ENCODE measurements at places on chromosomes 7 and 10.

DNA sequence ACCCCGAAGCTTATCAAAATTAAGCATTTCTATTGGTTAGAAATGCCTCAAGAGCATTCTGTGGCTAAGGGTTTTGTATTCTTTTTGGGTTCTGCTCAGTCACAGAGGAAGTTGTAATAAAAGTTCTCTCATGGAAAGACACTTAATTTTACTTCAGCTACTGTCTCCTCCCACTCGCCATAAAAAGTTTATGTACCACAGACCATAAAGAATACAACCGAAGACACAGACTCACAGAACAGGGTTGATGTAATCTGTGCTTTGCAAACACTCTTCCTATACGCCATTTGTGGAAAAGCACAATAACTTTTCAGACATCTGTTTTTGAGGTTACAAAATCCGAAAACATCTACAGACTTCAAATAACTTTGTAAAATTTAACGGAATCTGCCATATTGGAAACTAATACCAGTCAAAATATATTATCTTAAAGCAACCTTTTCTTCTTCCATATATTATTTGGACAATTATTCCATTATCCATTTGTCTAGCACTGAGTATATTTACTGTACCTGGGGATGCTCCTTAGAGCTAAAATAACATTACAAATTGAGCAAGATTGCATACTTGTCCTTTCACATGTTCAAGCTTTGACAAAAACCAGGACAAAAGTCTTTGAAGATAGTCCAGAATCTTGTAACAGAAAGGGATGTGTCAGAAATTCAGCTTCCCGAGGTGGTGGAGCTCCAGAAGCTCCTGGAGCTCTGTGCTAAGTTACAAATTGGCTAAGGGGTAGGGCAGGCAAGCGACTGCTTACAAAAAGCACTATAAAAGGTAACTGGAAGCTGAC is 219.0 kb upstream of the MEOX2 start:
- no peak for DNase-seq

GRCh38 chr10:62264702-62265436 is 3.8 kb downstream of the RTKN2 start:
- peak; percentile 50 for DNase-seq

- no peak for DNase-seq
Observed at GRCh38 chr10:112658900-112659638, 212.1 kb downstream of the VTI1A start.

- DNase-seq = no peak
Observed at GRCh38 chr7:4749363-4749762, 26.1 kb upstream of the AP5Z1 start.

GRCh38 chr10:120981601-120982391 is 130.6 kb downstream of the WDR11 start:
- DNase-seq = no peak

- peak; percentile 77 for DNase-seq
Observed at GRCh38 chr10:62652114-62652513, 152.4 kb upstream of the ADO start.

- DNase-seq = no peak
Observed at GRCh38 chr10:121503587-121504051, 94.6 kb downstream of the FGFR2 start.

GRCh38 chr10:123761038-123761428 is 94.9 kb downstream of the GPR26 start:
- DNase-seq = no peak

DNA sequence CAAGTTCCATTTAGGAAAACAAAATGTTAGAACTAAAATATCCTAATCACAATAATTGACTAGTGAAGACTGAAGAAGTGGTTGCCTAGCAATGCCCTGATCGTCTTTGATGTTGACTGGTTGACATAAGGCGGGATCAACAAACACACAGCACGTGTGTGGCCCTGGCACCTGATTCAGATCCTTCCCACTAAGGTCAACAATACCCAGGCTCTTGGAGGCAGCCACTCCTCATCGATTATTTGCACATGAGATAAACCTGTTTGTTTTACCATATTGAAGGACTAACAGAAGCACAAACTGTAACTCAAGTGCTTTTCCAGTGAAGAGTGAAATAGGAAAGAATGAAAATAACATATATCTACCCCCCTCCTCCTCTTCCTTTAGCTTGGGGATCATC is 15.6 kb downstream of the FANK1 start:
- DNase-seq = no peak

- DNase-seq = no peak
Observed at GRCh38 chr7:78765943-78766729, 687.3 kb downstream of the MAGI2 start.

DNA sequence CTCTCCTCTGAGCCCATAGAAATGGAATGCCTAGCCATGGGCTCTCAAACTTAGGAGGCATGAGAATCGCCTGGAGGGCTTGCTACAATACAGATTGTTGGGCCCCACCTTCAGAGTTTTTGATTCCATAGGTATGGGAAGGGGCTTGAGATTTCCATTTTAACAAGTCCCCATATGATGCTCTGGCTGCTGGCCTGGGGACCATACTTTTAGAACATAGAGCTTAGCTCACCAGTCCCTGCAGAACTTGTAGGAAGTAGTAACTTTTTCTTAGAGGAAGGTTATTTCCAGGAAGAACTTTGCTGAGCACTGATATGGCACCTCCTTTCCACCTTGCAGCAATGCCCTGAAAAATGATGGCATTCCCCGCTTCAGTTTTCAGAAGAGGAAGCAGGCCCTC is 177.0 kb upstream of the ZMIZ1 start:
- no peak for DNase-seq

DNA sequence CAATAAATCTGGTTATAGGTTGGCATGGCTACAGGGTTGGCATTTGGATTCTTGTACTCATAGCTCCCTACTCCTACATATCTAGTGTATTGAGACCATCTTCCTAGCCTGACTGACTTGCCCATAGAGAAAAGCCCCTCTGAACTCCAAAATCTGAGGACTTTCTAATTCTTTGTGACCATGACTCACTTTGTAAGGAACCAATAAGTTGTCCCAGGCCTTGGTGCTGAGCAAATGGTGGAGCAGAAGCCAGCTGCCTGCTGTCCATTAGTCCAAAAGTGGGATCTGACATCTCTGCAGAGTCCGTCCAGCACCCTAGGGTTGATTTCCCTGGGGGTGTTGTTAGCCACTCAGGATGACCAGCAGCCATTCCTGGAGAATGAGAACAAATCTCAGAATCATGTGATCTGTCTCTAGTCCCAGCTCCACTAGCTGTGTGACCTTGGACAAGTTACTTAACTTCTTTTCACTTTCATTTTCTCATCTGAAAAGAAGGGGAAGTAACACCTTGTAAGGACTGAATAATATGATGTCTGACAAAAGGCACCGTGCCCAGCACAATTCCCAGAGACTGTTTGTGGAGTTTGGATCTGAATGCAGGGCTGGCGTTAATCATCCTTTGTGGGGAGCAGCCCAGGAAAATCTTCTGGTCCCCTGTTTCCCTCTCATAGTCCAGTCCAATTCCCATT is 44.1 kb downstream of the MTURN start:
- no peak for DNase-seq

GRCh38 chr10:92112462-92112861 is 178.4 kb downstream of the CPEB3 start:
- DNase-seq = no peak

DNA sequence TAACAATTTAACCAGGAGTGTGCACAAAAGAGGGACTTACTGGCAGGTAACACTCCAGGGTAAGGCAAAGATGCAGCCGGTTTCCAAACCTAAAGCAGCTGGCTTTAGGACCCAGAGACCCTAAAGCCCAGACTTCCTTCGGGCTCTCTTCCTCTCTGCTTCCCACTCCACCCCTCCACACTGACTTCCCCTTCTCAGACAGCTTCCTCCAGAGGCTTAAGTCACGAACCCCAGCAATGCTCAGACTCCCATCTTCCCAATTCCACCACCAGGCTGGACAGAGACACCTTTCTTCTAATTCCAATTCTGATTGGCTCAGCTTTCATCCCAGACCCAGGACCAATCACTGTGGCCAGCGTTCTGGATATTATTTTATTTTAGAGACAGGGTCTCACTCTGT is 24.8 kb downstream of the STYXL1 start:
- DNase-seq = no peak

DNA sequence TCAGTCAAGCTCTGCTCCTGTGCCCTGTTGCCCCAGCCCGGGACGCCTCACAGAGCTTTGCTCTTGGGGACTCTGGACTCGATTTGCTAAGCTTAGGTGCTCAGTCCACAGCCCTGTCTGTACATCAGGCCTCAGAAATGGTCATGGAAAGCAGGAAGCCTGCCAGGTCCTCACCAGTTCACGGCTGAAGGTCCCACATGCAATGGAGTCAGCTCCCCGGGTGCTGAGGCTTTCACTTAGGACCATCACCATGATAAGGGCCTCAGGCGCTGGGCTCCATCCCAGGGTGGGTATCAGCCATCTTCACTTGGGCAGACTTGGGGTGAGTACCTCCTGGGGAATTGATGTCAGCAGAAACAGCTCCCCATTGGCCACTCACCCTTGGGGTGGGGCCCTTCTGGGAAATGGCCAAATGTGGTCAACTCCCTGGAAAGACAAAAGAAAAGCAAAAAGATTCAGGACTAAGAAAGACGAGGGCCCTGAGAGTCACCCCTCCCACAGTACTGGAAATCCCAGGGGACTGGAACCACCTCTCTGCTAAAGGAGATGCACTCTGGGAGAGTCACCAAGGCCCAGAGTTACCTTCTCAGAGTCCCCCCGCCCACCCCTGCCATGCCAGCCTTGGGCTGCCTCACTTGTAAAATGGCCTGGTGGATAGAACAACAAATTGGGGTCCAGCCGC is 37.6 kb downstream of the FAM53B start:
- DNase-seq = no peak

DNA sequence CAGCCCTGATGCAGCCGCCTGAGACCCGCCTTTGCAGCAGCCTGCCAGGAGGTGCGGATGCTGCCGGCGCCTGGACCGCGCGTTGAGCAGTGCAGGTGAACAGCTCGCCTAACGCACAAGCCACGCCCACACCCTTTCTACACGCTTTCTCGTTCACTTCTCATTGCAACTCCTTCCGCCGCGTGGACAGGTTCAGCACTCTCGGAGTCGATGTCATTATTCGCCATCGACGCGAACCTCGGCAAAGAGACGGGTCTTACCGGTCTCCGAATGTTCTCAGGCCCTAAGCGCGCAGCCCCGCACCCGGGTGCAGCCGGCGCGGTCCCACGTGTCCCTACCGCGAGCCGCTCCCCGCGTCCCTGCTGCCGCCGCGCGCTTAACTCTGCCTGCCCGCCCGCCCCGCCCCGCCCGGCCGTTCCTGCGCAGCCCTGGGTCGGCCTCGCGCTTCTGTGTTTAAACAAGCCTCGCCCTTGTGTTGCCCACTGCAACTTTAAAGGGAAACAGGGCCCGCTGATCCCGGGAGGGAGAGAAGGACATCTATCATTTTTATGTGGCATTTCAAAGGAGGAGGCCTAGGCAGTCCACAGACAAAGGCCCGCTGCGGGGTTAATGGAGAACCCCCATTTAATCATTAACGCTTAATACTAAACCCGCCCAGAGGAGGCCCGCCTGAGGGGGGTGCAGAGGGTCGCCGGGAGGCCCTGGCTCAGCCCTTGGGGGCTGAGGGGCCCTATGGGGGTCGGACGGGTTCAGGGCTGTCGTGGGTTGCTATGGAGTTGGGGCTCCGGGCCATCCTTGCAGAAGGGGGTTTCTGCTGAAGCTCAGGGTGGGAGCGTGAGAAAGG is 128.5 kb downstream of the WDR11 start:
- DNase-seq = peak; percentile 71

- peak; percentile 25 for DNase-seq
Observed at GRCh38 chr7:125201002-125201401, 271.4 kb upstream of the POT1 start.

- no peak for DNase-seq
Observed at GRCh38 chr7:115707258-115708012, 323.1 kb downstream of the TFEC start.

GRCh38 chr7:132609222-132609621 is 33.0 kb upstream of the PLXNA4 start:
- DNase-seq = no peak

- DNase-seq = no peak
Observed at GRCh38 chr7:68980011-68980410, 618.3 kb upstream of the AUTS2 start.

DNA sequence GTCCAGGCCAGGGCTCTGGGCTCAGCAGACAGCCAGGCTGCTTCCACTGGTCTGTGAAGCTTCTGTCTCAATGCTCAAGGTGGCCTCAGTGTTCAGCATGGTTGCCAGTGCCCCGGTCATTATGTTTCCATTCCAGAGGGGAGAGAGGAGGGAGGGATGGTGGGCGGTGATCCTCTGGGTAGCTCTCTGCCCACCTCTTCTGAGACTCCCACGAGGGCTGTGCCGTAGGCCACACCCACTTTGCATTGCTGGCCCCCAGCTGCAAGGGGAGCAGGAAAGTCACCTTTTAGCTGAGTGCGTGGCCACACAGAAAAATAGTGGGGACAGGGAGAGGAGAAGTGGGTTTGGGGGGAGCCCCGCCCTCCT is 42.5 kb downstream of the FOXK1 start:
- DNase-seq = peak; percentile 88

DNA sequence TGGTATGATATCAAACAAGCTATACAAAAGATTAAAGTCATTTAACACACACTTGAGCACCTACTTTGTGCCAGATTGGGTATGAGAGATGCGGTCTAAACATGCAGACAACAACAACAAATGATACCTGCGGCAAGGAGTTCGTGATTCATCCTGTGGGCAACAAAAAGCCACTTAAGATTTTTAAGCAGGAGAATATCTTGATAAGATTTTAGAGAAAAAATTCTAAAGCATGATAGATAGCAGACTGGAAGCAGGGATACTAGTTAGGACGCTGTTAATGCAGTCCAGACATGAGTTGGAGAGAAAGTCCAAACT is 1.6 kb upstream of the KBTBD2 start:
- DNase-seq = no peak

- no peak for DNase-seq
Observed at GRCh38 chr10:43294892-43295291, 28.0 kb upstream of the RASGEF1A start.

DNA sequence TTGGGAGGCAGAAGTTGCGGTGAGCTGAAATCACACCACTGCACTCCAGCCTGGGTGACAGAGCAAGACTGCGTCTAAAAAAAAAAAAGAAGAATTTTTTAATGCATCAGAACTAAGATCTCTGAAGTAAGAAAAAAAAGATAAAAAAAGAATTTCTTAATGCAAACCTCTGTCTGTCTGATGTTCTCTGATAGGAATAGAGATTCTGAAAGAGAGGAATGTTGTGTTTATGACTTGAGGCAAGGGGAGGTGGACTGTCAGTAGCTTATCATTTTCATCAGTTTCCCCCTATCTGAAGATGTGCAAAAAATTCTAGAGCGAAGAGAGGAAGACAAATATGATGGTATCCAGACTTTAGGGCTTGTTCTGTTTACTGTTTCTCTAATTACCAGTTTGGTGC is 121.5 kb downstream of the SEC23IP start:
- DNase-seq = no peak

Measured in osteoblast (primary cell).